ENCODE measurements at places on chromosomes 16 and 17. TPM values are rescaled to one million over a fixed set of nuclear protein-coding genes. Genes with fewer than 3 reads are reported as not detected.

The HOXB3 gene
- total RNA-seq = 3.5 TPM

The MT1G gene
- 15.3 TPM for total RNA-seq

The SMIM22 gene
- not detected for total RNA-seq

The CTRB2 gene
- not detected for total RNA-seq

The FBXL16 gene
- total RNA-seq = 5.7 TPM

The HOXB1 gene
- total RNA-seq = not detected

The BCO1 gene
- total RNA-seq = not detected

The ZG16B gene
- 0.63 TPM for total RNA-seq

The KRTAP2-3 gene
- total RNA-seq = not detected

The ZNF267 gene
- 74.4 TPM for total RNA-seq

The KREMEN2 gene
- not detected for total RNA-seq

The ANKRD13B gene
- total RNA-seq = 27.4 TPM

The EEF2KMT gene
- 36.6 TPM for total RNA-seq

The TRPV3 gene
- total RNA-seq = 0.61 TPM

The UNC13D gene
- total RNA-seq = 165 TPM

The PLD6 gene
- 22.2 TPM for total RNA-seq

The COQ9 gene
- total RNA-seq = 47.4 TPM

The DNAI2 gene
- total RNA-seq = 0.70 TPM

The LRRC75A gene
- 1.8 TPM for total RNA-seq

The VWA3A gene
- 0.08 TPM for total RNA-seq

The KRT36 gene
- total RNA-seq = not detected

The TMIGD1 gene
- total RNA-seq = not detected

The SLC5A10 gene
- total RNA-seq = not detected

The AP1G1 gene
- 74.5 TPM for total RNA-seq

The CA7 gene
- total RNA-seq = not detected

The KRTAP2-1 gene
- total RNA-seq = not detected

The C1QBP gene
- total RNA-seq = 572 TPM

The SLC47A1 gene
- total RNA-seq = 0.27 TPM

The ARL5C gene
- not detected for total RNA-seq

The TMEM231 gene
- total RNA-seq = 6.4 TPM

The LGALS9 gene
- 8.4 TPM for total RNA-seq

The PYY gene
- not detected for total RNA-seq

The GFAP gene
- not detected for total RNA-seq

The SLC13A5 gene
- total RNA-seq = not detected

The NRN1L gene
- 0.59 TPM for total RNA-seq

The NATD1 gene
- total RNA-seq = 1.9 TPM

The NAGS gene
- total RNA-seq = 0.63 TPM

The MSI2 gene
- total RNA-seq = 59.6 TPM

The GPR179 gene
- 0.30 TPM for total RNA-seq

The TMEM238L gene
- total RNA-seq = not detected

The NPIPA5 gene
- total RNA-seq = 14.3 TPM

The TMEM235 gene
- total RNA-seq = not detected

The ZSCAN32 gene
- total RNA-seq = 13.1 TPM

The KRT13 gene
- total RNA-seq = not detected

The GLTPD2 gene
- total RNA-seq = not detected

The TBKBP1 gene
- 6.2 TPM for total RNA-seq

Data from activated CD8-positive, alpha-beta memory T cell treated with anti-CD3 and anti-CD28 coated beads for 36 hours (primary cell).